ENCODE measurements at places on chromosomes 5 and 9.

- DNase-seq: no peak
Observed at GRCh38 chr5:102855681-102856388, 100.7 kb downstream of the PAM start.

DNA sequence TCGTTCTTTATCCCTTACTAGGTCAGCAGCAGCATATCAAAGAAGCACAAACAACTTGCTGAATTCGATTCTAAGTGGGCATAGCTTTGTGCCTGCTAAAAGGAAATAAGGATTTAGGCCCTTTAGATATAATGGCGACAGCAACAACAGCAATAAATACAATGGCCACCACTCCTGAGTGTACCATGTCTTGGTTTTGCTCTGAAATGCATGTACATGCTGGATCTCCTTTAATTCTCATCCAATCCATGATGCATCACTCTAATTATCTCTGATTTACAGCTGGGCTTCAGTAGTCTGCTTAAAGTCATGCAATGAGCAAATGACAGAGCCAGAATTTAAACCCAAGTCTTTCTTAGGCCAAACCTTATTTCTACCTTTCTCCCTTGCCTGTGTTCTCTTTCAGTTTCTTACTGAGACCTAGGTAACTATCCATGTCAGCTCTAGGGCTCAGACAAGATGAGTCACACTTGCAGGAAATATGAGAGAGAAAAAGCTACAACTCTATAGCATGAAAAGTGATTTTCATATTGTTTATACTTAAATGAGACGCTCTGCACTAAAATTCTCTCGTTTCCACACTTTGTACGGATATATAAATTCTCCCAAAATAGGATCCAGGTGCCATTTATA, 111.8 kb downstream of the HMHB1 start:
- DNase-seq: no peak

DNA sequence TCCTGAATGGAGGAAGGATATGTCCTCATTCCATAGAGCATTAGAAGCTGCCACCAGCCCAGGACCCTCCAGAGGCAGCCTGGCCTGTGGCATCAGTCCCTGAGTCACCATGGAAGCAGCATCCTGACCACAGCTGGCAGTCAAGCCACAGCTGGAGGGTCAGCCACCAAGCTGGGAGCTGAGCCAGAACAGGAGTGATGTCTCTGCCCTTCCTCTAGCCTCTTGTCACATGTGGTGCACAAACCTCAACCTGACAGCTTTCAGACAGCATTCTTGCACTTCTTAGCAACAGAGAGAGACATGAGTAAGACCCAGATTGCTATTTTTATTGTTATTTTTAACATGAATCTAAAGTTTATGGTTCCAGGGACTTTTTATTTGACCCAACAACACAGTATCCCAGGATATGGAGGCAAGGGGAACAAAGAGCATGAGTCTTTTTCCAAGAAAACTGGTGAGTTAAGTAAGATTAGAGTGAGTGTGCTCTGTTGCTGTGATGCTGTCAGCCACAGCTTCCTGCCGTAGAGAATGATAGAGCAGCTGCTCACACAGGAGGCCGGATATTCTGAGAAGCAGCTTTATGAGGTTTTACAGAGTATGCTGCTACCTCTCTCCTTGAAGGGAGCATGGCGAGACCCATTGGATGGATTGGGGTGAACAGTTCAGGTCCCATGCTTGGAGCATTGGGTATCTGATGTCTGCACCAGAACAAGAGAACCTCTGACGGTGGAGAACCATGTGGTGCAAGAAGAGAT, 13.0 kb upstream of the CYFIP2 start:
- DNase-seq: no peak

GRCh38 chr5:72407541-72407940, 87.4 kb downstream of the PTCD2 start:
- DNase-seq: no peak

DNA sequence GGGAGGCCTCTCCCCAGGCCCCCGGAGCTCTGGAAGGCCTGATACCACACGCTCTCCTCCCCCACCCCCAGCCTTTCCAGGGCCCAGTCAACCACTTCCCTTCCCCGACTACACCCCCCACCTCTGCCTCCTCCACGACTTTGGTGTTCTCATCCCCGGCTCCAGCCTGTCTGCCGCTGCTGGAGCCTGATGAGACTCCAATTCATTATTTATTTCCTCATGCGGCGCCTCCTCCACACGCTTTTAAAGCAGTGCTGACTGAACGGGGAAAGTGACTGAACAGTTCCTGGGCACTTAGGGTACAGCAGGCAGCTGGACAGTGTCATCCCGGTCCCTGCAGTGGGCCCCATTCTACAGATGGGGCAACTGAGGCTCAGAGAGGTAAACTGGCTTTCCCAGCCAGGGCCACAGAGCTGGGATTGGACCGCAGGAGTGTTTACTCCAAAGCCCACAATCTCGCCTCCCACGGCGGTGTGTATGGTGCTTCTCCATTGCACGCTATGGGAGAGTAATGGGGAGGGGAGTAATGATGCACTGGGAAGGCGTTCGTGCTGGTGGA, 15.9 kb upstream of the RPL26L1 start:
- no peak for DNase-seq

Data from transverse colon (tissue), 4 donors.